ENCODE measurements at places on chromosomes 2 and 18.

- DNase-seq: no peak
These were observed 23.2 kb downstream of the ACOXL start for GRCh38 chr2:110755491-110756078.

DNA sequence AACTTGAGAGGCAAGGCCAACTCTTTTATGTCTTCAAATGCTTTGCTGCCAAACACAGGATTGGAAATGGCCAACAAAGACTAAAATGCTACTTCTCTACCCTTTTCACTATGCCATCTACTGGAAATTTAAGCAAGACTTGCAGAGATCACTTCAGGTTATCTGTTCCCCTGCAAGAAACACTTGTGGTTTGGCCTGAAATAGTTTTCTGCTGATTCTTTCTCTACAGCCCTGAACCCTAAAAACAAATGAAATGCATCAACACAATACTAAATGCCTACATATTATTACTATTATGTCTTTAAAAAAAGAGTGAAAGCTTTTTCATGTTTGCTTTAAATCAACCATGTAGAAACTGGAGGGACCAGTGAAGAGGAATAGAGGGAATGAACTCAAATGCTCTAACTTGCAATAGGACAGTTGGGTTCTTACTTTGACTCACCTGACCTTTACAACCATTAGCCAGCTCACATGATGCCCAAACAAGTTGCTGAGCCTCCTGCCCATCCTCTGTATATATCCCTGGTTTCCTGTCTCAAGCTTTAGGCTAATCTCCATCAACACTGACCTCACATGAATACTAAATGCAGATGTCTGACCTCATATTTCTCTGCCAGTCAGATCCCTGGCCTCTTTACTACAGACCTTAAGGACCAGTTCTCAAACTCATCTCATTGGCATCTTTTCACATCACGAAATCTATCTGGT lies 17.5 kb upstream of the ADAM17 start:
- DNase-seq: no peak

GRCh38 chr2:16201848-16202247 lies 261.5 kb downstream of the MYCN start:
- DNase-seq: no peak

DNA sequence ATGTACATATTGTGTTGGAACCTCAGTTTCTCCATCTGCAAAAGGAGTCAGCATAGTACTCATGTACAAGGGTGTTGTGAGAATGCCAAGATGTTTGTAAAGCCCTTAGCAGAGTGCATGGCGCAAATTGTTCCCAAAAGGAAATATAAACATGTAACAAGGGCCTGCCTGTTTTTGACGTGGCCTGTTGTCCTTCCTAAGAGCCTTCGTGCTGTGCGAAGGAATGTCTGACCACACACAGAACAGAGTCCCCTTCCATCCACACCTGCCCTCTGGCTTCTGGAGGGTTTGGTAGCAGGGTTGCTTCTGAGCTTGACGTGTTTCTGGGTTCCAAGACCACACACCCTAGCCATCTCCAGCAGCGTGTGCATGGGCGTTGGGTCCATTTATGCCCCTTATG lies 34.9 kb downstream of the CABLES1 start:
- no peak for DNase-seq

DNA sequence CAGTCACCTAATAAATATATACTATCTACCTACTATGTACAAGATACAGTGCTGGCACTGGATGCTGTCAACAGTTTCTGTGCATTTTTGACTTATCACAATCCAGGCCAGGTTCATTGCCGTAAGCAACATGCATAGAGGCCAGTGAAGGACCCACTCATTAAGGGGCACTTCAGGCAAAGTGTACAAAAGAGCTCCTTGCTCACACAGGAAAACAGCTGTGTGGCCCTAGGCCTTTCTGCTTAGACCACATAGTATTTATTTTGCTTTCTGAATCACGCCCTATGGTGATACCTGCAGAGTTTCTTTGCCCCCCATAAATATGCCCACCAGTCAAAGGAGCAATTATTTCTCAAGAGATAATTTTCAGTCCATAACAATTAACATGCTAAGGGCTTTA lies 39.6 kb upstream of the STAT4 start:
- DNase-seq: no peak

DNA sequence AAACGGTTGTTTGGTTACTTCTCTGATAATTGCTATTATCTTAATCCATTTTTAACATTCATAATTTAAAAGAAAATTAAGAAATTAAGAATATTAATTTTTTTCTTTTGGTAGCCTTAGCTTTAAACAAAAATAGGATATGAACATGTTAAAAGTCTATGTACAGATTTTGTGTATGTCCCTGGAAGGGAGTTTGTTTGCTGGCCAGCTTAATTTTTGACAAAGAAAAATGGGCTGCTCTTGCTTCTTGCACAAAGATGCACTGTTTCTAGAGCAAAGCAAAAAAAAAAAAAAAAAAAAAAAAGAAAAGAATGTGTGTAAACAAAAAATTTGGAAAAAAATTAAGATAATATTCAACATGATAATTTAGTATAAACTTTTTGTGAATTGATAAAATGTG lies 1.3 kb downstream of the RFTN2 start:
- DNase-seq: no peak

GRCh38 chr2:104868505-104868866 lies 14.6 kb downstream of the POU3F3 start:
- DNase-seq: no peak

- DNase-seq: no peak
These were observed 284.1 kb downstream of the TRIB2 start for GRCh38 chr2:13000664-13001363.

DNA sequence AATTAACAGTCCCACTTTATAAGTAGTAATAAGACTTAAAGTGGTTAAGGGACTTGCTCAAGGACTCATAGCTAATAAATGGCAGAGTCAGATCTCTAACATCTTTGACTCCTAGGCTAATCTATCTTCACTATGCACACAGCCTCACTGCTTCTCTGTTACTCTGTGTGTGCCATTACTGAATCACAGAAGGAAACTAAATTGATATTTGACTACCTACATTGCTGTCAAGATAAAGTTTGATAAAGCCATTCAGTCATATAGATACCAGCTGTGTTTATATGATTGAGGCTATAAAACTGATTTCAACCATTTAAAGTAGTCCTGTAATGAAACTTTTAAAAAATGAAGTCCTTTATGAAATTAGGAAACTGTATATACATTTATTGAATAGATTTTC lies 10.9 kb downstream of the SLC39A10 start:
- DNase-seq: no peak

DNA sequence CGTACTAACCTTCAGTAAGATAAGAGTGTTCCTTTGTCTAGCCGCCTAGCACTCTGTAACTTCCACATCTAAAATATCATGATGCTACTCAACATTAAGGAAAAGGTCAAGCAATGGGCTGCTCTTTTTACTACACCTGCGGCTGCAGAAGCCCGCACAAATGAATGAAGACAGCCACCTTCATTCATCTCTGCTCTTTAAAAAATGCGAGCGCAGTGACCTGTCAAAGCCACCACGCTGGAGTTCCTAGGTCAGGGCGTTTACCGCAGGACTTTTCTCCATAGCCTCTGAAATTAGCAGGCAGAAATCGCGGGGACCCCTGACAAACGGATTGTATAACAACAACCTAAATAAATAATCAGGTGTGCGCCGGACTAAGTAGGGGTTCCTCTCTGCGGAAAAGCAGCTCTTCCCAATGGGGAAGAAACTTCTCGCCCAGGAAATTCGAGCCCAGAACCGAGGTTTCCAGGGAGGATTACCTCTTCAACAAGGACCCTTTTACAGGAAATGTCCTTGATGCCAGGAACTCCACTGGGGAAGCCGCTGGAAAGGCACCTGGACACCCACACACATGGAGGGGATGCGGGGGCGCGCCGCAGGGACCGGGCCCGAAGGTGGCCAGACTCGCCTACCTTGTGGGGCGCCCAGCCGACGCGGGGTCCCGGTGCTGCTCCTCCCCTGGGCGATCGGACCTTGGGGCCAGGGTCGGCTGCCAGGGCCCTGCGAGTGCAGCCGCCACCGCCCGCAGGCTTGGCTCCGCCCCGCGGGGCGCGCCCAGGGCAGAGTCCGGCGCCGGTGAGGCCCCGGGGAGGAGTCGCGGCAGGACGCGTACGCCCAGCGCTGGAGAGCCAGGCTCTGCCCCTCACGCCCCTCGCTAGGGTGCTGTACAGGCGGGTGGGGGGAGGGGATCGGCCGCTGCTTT lies at the start of gene CCDC68:
TSS of gene CCDC68 (minus strand) at position 758 of the 922 bp plus-strand sequence. CDS start 16,670 bp downstream, outside the sequence.
- DNase-seq: no peak

DNA sequence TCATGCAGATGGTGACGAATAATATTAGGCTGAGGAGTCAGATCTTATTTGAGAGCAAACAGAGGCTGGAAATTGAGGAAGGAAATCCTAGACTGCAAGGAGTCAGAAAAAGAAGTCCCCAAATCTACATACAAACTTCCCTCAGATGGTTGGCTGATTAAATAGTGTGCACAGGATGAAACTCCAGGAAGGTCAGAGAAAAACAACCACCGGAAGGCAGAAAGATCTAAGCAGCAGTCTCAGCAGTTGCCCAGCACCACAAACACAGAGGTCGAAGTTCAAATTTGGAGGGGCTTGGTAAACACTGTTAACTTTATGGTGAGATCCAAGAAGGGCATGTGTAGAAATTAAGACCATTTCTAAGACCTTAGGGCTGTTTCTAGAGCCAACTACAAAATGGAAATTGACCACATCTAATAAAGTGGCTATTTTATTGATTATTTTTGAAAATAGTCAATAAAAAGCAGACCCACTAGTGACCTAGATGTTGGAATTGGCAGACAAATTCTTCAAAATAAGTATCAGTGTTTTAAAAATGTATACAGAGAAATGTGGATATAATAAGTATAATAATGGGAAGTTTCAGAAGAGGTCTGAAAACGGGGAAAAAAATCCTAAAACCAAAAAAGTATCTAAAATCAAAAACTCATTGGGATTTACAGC lies 134.8 kb downstream of the GALNT1 start:
- DNase-seq: no peak

DNA sequence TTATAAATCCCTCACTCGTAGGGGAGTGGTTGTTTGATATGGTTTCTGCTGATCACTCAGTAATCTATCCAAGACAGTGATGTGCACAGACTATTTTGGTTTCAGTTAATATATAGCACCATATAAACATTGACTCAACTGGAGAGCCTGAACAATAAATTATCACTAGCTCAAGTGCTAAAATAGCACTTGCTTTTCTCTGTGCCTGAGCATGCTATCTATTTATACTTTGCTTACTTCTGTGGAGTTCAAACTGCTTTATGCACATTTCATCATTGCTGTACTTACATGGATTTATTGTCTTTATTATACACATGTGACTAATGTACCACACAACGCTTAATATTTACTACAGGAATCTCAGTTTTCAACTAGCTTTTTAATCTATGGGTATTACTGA lies 133.6 kb downstream of the BCL2 start:
- DNase-seq: no peak

- no peak for DNase-seq
These were observed 132.8 kb upstream of the SERTAD2 start for GRCh38 chr2:64786343-64787018.

GRCh38 chr18:31661965-31662364 lies 22.4 kb downstream of the B4GALT6 start:
- no peak for DNase-seq

DNA sequence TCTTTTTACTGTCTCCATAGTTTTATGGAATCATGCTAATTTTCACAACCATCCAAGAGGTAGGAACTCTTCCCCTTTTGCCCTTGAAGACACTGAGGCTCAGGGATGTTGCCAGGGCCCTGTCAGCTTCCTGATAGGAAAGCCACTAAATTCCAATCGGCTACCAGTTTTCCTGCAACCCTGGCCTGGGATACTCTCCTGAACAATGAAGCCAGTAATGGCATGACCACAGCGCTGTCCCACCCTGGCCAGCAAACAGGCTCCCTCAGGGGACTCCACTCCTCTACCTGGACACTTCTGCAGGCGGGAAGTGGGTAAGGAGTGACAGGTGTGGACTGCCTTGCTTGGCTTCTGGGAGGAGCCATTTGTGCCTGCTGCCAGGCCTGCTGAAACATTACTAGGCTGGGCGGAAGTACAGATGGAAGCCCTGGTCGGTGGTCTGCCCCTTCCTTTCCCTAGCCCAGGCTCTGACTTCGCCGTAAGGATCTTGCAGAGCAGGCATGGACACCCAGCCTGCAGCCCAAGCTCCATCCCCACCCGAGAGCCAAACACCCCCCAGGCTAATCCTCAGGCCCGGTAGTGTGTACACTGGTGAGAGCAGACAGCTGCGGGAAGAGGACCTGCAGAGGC lies 78.8 kb upstream of the SMAD2 start:
- DNase-seq: no peak

GRCh38 chr18:44031063-44031462 lies 649.6 kb upstream of the SETBP1 start:
- DNase-seq: no peak

DNA sequence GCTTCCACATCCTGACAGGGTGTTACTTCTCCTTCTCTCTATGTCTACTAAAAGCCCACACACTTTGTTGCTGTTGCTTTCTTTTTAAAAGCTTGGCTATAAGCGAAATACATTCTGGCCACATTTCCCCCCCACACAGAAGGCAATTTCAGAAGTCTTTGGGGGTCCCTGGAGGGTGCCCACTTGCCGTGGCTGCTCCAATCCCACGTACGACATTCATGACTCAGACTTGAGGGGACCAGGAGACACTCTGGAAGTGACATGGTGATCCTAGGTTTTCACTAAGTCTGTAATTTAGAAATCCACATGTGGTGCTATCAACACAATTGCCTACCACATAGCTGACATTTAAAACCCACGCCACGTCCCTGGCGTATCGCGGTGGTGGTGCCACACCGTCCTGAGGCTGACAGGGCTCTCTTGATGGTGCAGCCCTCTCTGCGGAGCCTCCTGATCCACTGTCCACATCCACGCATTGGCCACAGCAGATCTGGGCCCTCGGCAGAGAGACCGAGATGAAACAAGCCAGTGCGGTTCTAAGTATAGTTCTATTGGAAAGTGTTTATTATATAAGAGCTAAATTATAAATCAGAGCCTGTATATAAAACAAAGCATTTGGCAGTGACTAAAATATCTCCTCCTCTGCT lies 42.4 kb downstream of the CYP27C1 start:
- no peak for DNase-seq

DNA sequence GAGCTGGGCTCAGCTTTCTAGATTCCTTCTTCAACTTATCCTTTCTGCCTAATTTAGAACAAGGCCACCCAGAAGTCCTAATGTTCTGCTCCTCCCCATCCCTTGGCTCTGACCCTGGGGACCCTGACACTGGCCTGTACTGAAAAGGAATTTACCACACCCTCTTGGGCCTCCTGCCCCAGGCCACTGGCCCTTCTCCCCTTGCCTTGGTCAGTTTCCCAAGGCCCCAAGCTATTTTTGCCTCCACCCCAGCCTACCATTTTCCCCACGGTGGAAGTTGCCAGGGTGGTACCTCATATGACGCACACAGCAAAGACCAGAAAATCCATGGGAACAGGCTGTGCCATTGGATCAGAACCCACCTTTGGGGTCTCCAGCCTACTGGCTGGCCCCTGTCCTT lies 72.1 kb downstream of the ZBTB7C start:
- no peak for DNase-seq

DNA sequence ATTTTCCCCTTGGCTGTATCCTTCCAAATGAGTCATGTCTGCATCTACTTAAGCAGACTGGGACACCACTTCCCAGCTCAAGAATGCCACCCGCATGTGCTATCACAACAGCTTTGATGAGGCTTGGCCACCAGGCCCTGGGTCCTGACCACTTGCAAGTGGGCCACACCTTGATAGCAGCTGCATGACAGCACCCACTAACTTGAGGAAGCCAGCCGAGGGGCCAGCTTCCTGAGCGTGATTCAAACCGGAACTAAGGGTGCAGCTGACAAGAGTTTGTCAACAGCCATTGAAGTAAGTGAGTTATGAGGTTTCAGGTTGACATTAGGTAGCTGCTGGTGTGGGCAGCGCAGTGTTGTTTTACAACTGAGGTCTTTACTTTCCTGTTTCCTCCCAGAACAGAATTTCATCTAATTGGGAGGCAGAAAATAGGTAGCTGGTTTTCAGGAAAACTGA lies 54.4 kb downstream of the EPHA4 start:
- DNase-seq: no peak

Data from tibial nerve (tissue), 4 donors.